Stimulated activated CD4-positive, alpha-beta T cell treated with anti-CD3 and anti-CD28 coated beads, Interleukin-15, amount 100 ng/mL, for 1 hour (primary cell): ENCODE measurements at places on chromosomes 16 and 17.

GRCh38 chr17:34399725-34400124 lies 36.7 kb upstream of the CCL1 start:
- DNase-seq: no peak

DNA sequence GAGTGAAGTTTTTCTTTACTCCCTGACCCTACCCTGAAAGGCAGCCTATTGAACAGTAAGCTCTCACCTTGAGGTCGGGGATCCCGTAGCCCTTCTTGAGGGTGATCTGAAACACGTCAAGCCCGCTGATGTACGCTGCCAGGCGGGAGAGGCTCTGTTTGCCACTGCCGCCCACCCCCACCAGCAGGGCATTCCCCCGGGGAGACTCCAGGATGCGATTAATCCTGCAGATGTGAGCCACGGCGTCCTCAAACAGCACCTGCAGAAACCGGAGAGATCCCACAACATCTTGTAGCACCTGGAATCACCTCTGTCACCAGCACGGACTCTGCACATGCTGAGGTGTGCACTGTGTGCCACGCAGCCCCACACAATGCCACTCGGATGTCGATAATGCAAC lies 96.8 kb downstream of the PGS1 start:
- DNase-seq: no peak

DNA sequence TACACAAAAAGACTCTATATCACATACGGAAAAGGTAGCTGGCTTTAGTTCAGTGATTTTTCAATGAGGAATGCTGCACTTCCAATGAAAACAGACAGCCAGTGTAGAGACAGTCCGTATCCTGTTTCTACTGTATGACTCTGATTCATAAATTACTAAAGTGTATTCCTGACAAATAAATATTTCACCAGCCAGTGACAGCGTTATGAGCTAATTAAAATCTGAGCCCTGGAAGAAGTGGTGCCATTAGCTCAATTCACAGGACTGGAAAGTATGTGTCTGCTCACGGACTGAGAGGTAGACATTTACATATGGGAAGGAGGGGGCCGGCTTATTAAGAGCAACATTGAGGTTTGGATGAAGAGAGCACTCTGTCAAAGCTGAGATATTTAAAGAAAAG lies 207.9 kb upstream of the RBFOX1 start:
- DNase-seq: no peak

GRCh38 chr17:42019509-42020404 lies at the start of gene NKIRAS2:
NKIRAS2 (plus strand) TSS chr17:42020090; CDS start chr17:42021578, 1,488 bp downstream.
- peak; percentile 91 for DNase-seq

GRCh38 chr16:11530171-11530940 lies 56.4 kb downstream of the LITAF start:
- no peak for DNase-seq

DNA sequence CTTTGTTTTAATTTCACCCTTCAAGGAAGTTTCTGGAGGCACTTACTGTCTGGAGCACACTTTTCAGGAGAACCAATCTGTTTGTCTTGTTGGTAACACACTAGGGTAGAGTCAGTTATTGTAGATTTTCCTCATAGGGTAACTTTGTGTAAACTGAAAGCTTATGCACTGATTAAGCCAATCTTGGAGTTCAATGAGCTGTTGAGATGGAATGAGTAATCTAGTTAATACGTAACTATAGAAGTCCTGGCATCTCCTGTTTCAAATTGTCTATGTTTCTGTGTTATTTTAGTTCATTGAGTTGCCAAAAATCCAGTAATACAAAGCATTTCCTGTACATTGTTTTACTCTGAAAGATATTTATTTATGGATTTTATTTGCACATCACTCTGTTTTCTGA lies 111.6 kb upstream of the HAS3 start:
- DNase-seq: no peak

DNA sequence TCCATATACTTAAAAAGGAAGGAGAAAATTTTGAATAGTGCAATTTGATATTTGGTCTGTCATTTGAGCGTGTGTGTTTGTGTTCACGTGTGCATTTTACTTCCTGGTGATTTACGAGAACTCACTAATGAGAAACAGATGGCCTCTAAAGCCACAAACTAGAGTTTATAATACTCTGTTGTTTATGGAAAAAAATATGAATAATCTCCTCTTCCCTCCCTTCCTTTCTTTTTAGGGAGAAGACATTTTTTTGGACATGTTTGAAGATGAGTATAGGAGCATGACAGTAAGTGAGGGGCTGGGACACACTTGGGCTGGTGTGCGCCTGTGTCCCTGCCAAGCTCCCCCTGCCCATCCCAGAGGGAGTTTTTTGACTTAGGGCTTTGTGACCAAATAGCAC lies 102.7 kb downstream of the CLEC16A start:
- no peak for DNase-seq

GRCh38 chr16:54801057-54801844 lies 129.4 kb upstream of the IRX5 start:
- DNase-seq: no peak

- no peak for DNase-seq
Measured at GRCh38 chr16:12543700-12544476, 259.8 kb downstream of the CPPED1 start.

DNA sequence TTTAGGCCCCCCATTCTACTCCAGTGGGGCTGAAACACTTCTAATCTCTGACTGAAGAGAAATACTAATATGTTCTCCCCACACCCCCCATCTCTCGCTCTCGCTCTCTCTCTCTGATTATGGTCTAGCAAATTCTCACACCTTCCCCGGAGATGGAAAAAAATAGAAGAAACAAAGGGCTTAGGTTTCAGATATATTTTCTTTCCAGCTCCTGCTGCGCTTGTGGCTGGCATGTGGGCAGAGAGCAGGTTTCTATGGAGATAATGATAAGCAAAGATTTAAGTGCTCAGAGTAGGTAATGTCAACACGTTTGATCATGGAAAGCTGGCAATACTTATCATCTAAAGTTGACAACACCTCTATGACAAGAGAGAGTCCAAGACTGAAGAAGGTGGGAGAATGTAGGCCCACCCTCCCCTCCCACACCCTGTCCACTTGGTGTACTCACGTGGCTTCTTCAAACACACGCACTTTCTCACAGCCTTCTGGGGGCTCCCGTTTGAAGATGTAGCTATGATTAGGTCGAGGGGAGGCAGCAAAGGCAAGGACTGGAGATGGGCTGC lies 8.0 kb upstream of the SLC35B1 start:
- no peak for DNase-seq

GRCh38 chr17:41848788-41849187 lies 11.2 kb downstream of the KLHL10 start:
- no peak for DNase-seq

- no peak for DNase-seq
Measured at GRCh38 chr17:78063489-78063888, 65.1 kb downstream of the TMC6 start.

DNA sequence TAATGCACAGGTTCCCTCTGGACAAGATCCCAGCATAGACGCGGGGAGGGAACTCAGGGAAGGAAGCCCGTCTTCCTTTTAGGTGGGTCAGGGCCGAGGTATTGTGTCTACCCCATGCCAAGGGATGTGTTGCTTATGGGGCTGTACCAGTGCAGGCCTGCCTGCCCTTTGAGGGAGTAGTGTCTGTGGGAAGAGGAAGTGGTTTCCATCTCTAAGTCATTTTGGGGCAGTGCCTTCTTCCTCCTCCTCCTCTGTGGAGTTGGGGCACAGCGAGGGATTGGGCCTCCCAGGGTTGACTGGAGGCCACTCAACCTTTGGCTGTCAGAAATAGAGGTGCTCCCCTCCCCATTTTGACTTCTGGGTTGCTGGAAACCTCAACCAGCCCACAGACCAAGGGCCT lies 26.5 kb downstream of the GJD3 start:
- DNase-seq: no peak

GRCh38 chr16:6682142-6682811 lies 650.4 kb upstream of the RBFOX1 start:
- no peak for DNase-seq

DNA sequence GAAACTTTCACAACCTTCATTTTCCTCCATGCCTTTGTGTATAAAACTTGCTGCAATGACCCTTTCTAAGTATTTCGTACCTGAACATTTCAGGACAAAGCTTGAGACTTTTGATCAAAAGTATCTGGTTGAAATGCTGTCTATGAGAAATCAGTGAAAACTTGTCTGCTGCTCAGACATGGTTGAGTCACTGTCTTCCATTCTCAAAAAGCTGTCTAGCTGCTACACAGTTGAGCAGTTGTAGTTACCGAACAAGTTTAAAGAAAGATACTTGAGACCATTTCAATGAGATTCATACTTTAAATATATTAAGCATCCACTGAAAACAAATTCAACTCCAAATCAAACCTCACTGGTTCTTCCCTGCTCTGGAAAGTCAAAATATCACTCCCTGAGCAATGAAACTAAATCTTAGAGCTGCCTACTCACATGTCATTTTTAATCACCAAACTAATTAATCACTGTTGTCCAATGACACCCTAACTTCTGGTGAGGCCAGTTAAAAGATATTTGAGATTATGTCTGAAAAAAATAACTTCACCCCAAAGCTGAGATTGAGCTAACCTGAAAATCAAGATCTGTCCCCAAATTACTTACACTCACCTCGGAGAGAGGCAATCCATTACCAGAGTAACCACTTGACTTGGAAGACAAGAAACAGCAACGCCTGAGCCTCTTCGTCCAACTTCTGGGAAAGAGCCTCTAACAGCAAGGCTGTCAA lies 488 bp downstream of the TMEM100 start:
- DNase-seq: no peak

DNA sequence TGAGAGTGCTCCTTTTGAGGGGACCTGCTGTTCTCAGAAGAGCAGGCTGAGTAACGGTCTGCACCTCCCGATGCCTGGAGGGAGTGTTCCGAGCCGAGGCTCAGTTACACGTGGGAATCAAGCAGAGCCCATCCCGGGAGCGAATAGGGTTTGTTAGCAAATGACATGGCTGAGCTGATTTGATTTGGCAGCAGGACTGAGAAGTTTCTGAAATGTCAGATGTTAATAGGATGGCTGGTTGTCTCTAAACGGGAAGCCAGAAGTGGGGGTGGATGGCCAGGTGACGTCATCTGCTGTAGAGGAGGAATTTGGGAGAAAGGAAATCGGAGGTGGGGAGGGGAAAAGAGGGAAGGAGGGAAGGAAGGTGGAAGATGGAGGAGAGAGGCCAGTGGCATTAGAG lies 128.0 kb downstream of the RAP1GAP2 start:
- no peak for DNase-seq

GRCh38 chr17:46814446-46814845 lies 4.0 kb downstream of the WNT3 start:
- no peak for DNase-seq

DNA sequence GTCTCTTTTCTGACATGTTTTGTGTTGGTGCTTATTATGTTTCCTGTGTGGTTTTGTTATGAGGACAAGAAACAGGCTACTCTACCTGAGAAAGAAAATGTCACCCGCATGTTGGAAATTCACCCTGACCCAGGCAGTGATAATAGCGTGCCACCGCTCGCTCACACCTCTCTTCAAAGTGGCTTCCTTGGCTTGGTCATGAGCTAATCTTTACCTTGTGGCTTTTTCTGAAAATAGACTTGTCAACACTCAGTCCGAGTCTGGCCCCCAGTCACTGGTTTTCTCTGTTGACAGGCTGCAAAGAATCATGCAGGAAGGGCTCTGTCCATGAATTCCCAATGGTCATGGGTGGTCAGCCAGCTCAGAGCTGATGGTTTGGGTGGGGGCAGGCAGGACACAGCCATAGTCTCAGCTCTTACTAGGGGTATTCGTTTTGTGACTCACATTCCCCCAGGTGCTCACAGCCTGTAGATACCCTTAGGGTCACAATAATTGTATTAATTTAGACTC lies 121.3 kb upstream of the CACNG5 start:
- DNase-seq: no peak

DNA sequence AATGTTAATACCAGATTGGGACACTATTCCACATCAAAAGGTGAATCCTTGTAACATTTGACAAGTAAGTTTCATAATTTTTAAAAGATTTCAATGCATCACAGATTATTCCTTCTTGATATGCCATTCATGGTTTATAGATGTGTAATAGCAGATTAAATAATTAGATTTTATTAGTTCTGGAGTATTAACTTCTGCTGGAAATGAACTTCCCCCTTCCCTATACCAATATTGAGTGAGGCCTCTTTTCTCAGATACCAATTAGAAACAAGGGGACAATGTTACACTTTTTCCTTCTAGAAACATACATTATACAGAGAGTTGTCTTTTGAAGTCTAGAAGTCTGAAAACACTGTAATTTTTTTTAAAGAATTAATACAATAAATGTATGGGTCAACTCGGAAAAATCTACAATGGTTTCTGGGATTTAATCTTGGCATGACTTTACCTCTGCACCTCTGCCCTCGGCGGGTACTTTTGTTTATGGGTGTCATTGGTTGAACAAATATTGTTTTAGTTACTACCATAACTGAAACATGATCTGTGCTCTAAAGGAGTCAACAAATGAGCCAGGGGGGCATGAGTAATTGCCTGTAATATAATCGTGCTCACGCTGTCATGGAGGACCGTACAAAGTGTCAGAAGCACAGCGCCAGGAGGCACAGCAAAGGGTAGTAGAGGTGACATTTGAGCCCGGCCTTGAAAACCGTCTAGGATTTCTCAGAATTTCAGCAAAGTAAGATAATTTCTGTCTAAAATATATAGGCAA lies 8.2 kb downstream of the LRRC37B start:
- DNase-seq: no peak

GRCh38 chr17:37123386-37123785 lies 174.6 kb downstream of the AATF start:
- no peak for DNase-seq

- no peak for DNase-seq
Measured at GRCh38 chr17:2909175-2909845, 113.1 kb downstream of the RAP1GAP2 start.

DNA sequence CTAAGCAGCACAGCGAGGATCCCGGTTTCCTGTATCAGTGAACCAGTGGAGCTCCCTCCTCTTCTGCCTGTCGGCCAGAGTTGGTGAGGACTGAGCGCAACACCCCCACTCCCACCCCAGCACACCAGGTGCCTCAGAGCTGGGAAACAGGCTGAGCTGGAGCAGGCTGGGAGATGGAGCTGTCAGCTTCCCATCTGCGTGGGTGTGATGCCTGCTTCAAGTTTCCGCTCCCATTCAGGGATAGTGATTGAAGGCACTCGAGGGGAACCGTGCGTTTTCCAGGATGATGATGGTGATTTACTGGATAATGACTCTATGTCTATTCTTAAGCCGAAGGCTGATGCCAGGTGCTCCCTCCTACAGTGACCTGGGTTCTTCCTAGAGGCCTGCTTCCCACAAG lies 144.5 kb downstream of the TMEM132E start:
- DNase-seq: no peak

- no peak for DNase-seq
Measured at GRCh38 chr17:51228161-51228560, 31.7 kb downstream of the MBTD1 start.
